Stimulated activated CD4-positive, alpha-beta T cell treated with anti-CD3 and anti-CD28 coated beads, Interleukin-1b, Interleukin-23, amount 100 ng/mL, for 1 hour (primary cell): ENCODE measurements at places on chromosomes 5 and 9.

DNA sequence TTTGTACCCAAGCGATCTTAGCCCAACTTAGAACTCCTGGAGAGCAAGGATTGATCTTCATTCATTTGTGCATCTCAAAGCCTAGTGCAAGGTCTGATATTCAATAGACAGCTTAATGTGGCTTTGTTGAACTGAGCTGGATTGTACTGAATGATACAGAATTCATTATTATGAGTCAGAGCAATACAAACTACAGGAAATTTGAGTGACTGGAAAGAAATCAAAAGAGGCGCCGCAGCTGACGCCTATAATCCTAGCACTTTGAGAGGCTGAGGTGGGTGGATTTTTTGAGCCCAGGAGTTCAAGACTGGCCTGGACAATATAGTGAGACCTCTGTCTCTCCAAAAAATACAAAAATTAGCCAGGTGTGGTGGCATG is 58.6 kb downstream of the ENC1 start:
- DNase-seq = no peak

GRCh38 chr5:67873935-67874334 is 341.6 kb upstream of the PIK3R1 start:
- no peak for DNase-seq

- no peak for DNase-seq
These were observed 392.3 kb downstream of the CETN3 start for GRCh38 chr5:90017239-90017638.

DNA sequence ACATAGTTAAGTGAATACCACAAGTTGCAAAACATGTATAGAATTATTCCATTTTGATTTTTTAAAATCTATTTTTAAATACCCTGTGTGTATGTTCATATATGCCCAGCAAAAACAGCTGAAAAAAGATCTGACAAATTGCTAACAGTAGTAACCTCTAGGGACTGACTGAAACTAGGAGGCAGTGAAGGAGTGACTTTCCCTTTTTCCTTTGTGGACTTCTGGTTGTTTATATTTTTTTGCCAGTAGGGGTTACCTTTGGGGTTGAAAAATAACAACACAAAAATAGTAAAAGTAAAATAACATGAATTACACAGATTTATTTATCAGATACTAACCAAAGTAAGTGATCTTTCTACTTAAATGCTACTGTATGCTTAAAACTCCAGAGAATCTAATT is 2.9 kb downstream of the MEGF9 start:
- no peak for DNase-seq

DNA sequence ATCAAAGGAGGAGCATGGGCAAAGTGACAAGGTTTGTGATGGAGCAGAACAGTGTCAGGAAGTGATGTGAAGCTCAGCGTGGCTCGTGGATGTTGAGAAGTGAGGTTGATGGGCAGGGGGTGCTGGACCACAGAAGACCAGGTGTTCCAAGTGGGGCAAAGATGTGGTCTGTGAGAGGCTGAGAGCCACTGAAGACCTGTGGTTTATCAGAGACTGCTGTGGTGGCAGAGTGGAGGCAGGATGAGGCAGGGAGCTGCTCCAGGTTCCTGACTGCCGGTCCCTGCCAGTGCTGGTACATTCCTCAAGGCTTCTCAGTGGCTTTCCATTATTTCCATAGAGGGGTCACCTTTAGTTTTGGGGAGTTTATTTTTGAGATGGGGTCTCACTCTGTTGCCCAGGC is 19.1 kb downstream of the PALM2AKAP2 start:
- no peak for DNase-seq

GRCh38 chr5:139389701-139390638 is at the start of gene MZB1:
Gene MZB1 (minus strand): TSS chr5:139389913. CDS start chr5:139389856, 57 bp downstream.
- peak; percentile 12 for DNase-seq

DNA sequence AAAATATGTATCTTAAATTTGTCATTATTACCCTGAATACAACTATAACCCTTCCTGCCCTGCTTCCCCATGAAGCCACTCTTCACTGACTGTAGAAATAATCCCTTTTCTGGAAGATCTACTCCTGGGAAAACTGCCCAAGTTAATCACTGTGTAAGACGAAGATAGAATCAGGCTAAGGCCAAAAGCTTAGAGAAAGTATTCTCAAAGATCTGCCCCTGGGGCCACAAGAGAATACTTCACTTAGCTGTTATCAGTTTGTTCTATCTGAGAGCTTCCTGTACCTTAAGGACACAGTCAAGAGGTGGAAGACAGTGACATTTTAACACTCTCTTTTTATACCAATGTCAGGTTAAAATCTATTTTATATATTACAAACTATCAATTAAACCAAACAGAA is 33.8 kb downstream of the RNF145 start:
- DNase-seq = no peak

DNA sequence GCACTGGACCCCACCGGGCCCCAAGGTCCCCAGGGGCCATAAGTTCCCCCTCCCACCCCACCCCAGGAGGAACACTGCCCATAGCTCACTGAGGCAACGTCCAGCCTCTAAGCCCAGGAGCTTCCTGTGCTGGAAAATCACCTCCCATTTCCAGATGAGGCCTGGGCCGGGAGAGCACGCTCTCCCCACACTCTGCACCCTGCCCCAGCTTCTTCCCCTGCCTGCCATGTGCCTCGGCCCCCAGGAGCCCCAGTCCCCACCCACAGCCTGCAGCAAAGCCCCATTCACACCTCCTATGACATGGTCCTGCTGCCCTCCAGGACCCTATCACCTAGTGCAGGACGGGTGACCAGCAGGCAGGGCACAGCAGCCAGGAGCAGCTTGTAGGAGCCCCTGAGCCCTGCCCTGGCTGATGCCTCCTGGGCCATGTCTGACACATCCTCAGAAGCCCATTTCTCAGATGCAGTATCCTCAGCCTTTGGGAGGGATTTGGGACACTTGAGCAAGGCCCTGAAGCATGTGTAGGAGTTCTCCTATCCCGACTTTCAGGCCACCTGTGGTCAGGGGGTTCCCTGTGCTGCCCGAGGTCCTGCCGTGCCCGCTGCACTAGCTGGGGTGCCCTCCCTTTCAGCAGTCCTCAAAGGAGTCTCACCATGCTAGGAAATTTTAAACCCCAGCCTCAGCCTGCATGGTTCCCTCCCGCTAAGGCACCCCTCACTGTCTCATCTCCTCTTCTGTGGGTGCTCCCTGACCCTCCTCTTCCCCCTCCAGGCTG is 119.4 kb upstream of the FOXD4L5 start:
- no peak for DNase-seq

GRCh38 chr5:31096238-31096865 is 97.1 kb upstream of the CDH6 start:
- no peak for DNase-seq

DNA sequence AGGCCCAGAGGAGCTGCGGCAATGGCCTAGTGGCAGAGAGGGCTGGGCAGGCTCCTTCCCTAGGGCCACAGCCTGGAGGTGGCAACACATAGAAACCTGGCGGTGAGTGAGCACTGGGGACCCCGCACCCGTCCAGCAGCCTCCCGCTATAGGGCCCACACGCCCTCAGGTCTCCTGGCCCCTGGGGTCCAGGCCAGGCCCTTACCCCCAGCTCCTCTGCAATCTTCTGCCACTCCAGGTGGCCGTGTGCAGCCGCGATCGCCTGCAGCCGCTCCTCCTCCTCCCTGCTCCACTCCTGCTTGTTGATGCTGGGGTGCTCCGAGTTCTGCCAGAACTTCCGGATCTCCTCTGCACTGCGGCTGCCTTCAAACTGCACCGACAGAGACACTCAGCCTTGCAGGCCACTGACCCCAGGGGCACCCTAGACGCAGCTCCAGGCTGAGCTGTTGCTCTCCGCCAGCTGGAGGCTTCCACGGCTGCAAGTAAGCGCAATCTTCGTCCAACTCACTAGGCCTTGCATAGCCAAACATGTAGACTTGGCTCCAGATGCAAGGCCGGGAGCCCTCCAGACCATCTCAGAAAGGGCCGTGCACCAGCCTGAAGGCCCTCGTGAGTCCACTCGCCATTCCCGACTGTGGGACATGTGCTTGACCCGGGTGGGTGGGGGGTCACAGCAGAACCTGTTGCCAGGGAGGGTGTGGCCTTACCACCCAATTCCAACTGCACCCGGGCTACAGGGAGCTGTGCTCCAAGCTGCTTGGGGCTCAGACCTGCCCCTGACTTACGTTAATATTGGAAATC is 8.0 kb downstream of the SNAPC4 start:
- no peak for DNase-seq

DNA sequence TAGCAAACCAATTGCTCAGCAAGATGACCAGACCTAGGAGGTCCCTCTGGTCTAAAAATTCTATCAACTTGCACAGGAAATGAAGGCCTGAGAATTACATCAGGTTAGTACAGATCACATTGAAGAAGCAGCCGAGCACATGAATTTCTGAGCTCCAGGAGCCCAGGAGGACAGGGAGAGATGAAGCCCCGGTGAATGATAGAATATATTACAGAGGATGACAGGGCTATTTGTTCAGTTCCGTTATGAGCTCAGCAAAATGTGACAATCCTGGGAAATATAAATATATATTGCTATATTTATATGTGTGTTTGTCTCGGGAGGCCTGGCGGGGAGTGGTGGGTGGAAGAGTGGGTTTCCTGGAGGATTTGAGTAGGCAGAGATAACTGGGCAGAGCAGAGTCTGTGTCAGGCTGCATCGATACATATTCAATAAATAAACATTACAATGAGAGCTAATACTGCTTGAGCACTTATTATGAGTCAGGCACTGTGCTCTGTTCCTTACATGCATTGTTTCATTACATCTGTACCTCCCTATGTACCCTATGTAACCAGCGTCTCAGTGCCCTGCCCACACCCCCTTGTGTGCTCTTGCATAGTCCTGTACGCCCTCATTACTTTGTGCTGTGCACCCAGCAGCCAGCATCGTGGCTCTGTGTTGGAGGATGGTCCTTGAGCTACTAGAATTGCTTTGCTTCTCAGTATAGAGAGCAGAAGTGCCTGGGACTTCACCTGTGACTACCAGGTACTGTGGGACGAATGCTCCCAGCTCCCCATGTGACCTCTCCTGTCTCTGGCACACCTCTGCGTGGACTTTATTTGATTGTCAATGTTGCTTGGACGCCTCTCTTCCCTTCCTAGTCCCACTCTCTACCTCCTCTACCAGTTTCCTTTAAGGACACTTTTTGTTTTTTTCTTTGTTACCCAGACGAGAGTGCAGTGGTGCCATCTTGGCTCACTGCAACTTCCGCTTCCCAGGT is 58.1 kb upstream of the KLF9 start:
- no peak for DNase-seq

DNA sequence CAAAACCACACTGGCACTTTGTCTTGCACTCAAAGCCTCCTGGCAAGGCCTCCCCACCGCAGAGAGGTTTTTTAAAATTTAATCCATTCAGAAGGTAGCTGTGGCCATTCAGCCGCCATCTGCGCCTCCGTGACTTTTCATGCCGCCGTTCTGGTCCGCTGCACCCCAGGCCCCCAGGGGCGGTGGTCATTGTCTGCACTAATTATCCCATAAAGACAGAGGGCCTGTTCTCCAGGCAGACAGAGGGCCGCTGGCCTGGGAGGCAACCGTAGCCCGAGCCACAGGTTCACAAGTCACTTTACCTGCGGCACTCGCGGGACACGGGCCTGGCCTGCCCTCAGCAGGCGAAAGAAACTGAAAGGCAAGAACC is 49.4 kb downstream of the EXD3 start:
- no peak for DNase-seq

DNA sequence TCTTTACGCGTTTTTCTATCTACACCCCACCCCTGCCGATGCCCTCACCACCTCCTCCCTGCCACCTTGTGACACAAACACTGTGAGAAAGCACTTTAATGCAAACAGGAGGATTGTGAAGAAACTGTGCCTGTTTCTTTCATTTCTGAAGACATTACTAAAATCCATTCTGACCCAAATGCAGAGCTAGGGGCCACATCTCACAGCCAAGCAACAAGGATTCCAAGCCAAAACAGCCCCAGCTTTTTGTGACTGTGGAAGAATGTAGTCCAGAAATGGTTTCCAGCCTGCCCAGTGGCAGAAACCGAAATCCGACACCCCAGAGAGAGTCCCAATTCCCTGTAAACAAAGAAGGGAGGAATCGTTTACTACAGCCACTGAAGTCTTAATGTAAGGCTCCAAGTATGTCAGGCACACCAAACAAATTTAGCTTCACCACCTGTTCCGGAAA is 190.9 kb downstream of the TTC39B start:
- no peak for DNase-seq

DNA sequence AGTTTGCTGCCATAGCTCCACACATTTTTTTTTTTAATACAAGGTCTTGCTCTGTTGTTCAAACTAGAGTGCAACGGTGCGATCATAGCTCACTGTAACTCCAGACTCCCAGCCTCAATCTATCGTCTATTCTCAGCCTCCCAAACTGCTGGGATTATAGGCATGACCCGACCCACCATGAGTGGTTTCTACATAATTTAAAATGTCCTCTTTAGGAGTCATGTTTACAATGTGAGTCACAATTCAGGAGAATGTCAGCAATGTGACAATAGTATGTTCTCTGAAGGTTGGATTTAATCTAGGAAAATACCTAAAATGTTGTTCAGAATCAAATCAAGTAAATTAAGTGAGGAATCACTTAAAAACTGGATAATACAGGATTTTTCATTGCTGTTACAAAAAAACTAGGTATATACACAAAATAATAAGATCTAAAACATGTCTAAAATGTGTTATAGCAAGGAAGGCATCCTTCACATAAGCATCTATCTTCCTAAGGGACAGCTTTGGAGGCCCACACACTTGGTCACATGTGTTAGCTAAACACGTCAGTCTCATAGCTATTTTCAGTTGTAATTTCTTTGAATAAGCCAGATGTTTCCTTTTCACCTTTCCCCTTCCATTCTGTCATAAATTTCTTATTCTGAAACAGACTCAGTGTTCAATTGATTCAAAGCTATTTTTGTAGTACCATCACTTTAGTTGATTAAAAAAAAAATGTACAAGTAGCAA is 30.0 kb upstream of the ELAVL2 start:
- DNase-seq = no peak

DNA sequence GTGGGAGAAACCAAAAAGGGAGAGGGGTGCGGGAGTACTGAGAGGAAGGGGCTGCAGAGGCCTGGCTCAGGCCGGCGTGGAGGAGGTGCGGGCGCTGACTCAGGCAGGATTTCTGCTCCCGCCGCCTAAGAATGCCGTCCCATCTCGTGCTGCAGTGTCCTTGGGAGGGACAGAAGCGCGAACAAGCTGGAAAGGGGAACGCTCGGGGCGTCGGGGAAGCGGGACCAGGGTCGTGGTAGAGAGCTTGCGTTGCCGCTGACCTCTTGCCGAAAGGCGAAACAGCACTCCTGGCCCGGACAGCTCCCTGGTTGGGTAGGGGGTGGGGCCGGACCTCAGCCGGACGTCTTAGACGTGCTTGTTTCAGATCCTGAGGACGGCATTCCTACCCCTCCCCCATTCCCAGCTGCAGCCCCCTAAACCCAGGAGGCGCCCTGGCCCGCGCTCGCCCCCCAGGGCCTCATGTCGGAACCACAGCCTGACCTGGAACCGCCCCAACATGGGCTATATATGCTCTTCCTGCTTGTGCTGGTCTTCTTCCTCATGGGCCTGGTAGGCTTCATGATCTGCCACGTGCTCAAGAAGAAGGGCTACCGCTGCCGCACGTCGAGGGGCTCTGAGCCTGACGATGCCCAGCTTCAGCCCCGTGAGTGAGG is 1.1 kb downstream of the RELL2 start:
- DNase-seq = no peak

DNA sequence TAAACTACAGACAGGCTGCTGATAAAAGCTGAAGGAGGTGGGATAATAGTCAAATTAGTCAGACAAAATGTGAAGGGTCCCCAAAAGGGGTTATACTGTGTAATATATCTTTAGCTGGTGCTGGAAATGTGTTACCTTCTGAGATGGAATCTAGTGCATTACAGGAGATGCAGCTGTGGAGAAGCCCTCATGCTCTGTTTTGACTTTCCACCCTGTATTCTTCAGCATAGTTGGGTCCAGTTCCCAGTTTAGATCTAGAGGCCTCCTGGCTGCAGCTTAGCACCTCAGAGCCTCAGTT is 122.6 kb downstream of the PAPPA start:
- DNase-seq = no peak

GRCh38 chr9:35342221-35342958 is 147.5 kb upstream of the RUSC2 start:
- no peak for DNase-seq
